Activated T-cell treated with anti-CD3 and anti-CD28 coated beads, Interleukin-2, amount 50 U/mL, for 72 hours (primary cell): ENCODE measurements at places on chromosomes 1 and 21.

DNA sequence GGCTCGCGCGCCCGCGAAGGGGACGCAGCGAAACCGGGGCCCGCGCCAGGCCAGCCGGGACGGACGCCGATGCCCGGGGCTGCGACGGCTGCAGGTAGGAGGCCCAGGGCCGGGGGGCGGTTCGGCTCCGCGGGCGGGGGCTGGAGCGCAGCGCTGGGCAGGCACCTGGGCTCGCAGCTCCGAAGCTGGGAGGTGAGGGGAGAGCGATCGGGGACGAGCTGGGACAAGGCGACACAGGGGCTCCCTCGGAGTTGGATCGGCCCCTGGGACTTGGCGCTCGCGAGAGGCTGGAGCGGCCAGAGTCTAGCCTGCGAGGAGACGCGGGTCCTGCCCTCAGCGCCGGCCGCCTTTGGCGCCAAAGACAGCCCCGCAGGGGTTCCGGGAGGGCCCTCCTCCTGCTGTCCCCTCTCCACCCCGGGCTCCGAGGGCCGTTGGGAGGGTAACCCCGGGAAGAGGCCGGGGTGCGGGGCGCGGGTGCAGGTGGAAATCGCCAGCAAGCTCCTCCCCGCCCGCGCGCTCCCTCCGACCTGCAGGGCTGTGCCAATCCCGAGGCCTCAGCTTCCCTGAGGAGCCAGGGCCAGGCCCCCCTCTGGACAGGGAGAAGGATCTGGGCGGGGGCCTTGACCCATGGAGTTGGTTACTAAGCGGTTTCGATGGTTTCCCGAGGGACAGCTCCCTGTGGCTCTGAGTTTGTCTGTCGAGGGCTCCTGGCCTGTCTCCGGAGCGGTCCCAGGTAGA, 401 bp downstream of the TP73 start:
- DNase-seq, result no peak

DNA sequence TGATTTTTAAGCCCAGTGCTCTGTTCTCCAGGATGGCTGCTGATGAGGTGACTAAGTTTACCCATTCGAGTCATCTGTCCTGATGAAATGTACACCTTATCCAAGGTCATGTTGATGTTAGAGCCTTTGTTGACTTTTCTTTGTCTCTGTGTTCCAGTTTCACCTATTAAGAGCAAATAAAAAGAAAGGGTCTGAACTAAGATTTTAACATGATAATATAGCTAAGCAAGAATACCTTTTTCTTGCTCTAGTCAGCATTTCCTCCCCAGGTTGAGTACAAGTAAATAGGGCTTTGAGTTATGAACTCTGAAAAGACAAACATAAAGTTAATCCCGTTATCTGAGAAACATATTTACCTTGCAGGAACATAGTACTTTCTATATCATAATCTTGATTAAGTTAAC, 52.1 kb upstream of the GPR88 start:
- no peak for DNase-seq

DNA sequence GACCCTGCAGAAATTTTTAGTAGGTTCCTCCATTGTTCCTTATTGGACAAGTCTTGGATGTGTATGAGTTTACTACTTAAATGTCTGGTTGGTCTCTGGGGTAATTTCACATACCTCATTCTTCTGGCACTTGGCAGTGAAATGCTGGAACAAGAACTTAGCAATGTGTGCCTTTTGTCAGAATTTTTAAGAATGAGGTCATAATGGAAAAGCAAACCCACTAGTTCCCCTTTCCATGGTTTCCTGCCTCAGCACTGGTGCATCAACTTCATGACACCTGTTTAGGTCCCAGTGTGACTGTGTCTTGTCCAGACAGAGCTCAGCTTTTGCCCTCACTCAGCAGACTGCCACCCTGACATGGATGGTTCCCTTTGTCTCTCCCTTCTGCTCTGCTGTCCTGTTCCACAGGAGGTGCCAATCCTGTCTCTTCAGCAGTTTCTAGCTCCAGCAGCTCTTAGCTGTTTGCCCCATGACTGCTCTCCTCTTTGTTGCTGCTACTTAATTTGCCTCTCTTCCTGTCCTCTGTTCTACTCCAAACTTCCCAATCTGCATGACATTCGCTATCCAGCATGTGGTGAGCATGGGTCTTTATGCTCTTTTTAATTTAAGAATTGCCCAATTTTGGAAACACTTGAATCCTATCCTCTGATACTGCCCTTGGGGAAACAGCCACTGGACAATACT, 135.6 kb downstream of the CYYR1 start:
- DNase-seq, result no peak

DNA sequence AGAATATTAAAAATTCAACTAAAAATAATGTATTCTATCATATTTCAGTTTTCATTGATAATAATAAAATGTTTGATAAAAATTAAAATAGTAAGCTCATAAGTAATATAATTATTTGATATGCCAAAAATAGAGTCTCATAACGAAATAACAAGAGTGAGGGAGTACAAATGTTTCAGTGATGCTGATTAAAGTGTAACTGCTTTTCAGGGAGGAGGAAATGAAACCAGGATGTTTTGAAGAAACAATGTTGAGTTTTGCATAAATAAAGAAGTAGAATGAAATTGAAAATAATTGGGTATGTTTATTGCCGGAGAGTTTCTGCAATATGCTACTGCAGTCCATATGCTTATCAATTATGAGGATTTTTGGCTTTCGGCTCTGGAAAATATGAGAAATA, 1159.8 kb upstream of the ADGRL2 start:
- DNase-seq, result no peak

GRCh38 chr1:27878787-27879335, 6.5 kb downstream of the THEMIS2 start:
- no peak for DNase-seq

- no peak for DNase-seq
Observed at GRCh38 chr1:41486371-41487125, 2.1 kb upstream of the EDN2 start.

- DNase-seq, result no peak
Observed at GRCh38 chr1:155012026-155012546, 9.5 kb downstream of the ZBTB7B start.
